ENCODE measurements at places on chromosomes 2 and 18.

GRCh38 chr2:97734061-97735051 lies 21.0 kb downstream of the ZAP70 start:
- DNase-seq, result no peak

GRCh38 chr2:64284751-64285150 lies 140.5 kb upstream of the PELI1 start:
- no peak for DNase-seq

GRCh38 chr2:86047575-86048382 lies 57.9 kb downstream of the POLR1A start:
- no peak for DNase-seq

- DNase-seq, result no peak
Observed at GRCh38 chr2:176490061-176490861, 221.0 kb downstream of the MTX2 start.

DNA sequence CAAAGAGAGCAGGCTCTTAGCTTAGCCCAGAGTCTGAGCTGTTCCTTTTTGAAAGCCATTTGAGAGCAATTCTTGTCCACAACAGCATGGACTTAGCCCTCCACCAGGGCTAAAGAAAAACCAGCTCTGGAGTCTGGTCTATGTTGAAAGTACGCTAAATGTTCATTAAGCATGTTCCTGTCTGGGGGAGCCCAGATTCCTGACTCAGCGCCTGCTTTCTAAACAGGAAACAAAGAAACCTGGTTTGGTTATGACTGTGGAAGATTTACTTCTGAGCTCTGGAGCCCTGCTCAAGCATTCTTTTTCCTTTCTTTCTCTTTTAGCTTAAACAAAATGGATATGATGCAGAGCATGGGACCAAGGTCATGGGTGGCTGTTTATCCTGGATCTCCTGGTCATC lies 279.8 kb downstream of the RBM43 start:
- no peak for DNase-seq

GRCh38 chr2:90069290-90069894 lies 1377.9 kb downstream of the RPIA start:
- no peak for DNase-seq

- no peak for DNase-seq
Observed at GRCh38 chr18:49768051-49768391, 45.3 kb downstream of the ACAA2 start.

DNA sequence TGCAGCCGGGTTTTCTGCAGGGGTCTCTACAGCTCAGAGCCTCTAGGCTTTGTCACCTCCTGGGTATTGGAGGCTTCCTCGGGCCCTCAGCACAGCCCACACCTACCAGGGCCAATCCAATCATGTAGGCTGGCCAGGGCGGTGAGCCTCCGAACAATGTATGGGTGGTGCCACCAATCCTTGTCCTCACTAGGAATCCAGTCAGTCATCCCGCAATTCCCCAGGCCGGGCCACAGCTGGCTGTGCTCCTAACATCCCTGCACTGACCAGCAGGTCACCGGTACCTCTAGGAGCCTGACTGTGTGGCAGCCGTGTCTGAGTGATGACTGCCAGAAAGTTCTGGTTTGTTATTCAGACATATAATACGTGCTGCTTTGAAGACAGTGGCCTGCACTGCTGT lies 129.4 kb downstream of the SH3RF3 start:
- DNase-seq, result no peak

Measured in stimulated activated CD4-positive, alpha-beta T cell treated with anti-CD3 and anti-CD28 coated beads, Interleukin-4, amount 100 ng/mL, for 4 hours (primary cell).